Activated CD4-positive, alpha-beta memory T cell treated with anti-CD3 and anti-CD28 coated beads, Interleukin-2, amount 10 ng/mL, durations not matched to agents 7 days and 5 days (primary cell): ENCODE measurements at places on chromosomes 7 and 10. TPM values are rescaled to one million over a fixed set of nuclear protein-coding genes. Genes with fewer than 3 reads are reported as not detected.

Gene TMEM184A
- total RNA-seq, result not detected

Gene SPDYE6
- total RNA-seq, result 0.13 TPM

Gene INSYN2A
- not detected for total RNA-seq

Gene CAMK2G
- 48.5 TPM for total RNA-seq

Gene CFAP69
- total RNA-seq, result not detected

Gene ZNF736
- 22.5 TPM for total RNA-seq

Gene DPP6
- total RNA-seq, result not detected

Gene GALNT17
- not detected for total RNA-seq

Gene CFTR
- not detected for total RNA-seq
